Lower leg skin (tissue), 4 donors: ENCODE measurements at places on chromosomes 3 and 15.
A peak's percentile ranks its signal among the peaks of the same experiment; 100 is the strongest.

DNA sequence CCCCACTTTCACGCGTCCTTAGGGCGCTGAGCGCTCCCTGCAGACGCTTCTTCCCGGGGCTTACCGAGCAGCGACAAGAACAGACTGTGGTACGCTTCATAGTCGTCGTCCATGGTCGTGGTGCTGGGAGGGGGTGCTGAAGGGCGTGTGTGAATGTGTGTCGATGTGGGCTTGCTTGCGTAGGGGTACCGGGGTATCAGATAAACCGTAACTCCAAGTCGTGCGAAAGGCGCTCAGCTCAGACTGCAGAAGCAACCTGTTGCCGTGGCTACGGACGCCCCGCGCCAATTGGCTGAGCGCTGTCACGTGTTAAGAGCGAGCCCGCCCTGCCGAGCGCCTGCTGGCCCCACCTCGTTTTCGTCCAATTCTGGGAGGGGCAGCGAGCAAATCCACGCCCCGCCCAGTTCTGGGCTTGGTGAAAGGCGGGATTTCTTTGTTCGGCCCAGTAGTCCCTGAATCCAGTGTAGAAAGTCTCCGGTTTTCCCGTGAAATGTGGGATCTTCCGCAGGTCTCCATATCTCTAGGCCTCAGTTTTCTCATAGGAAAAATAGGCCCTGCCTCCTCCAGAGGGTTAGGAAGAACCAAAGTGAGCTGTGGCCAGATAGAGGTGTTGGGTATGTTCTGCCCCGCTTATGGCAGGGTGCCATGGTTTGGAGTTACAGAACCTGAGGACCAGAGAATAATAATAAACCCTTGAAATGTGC is at the start of gene EFCAB12:
TSS of gene EFCAB12 (minus strand) at position 261 of the 704 bp plus-strand sequence. CDS start at position 113, 148 bp downstream.
- peak; percentile 99 for DNase-seq

- DNase-seq: peak; percentile 86
Measured at GRCh38 chr3:57942872-57943283, 65.3 kb upstream of the FLNB start.

DNA sequence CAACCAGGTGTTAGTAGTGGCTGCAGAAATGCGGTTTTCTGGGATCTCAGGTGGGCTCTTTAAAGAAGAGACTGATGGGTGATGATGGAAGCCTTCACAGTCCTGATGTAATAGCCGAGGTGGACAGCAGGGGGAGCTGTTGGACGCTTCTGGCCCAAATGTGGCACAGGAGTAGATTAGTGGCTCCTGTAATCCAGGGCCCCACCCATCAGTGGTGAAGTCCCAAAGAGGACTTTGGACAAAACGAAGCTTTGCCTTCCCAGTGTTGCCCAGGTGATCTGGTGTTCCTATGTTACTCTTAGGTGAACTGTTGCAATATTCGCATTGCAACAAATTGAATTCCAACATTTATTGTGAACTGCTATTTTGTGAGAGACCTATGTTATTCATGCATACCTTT is 31.8 kb upstream of the MYZAP start:
- peak; percentile 94 for DNase-seq

- no peak for DNase-seq
Measured at GRCh38 chr3:184347321-184348056, 10.1 kb downstream of the FAM131A start.
